ENCODE measurements at places on chromosomes 7 and 10.

- no peak for DNase-seq
Measured at GRCh38 chr10:124614003-124614659, 130.0 kb downstream of the FAM53B start.

GRCh38 chr10:44102726-44103255 lies 282.1 kb downstream of the CXCL12 start:
- DNase-seq = no peak

GRCh38 chr10:71217266-71218045 lies 5.1 kb downstream of the UNC5B start:
- DNase-seq = no peak

DNA sequence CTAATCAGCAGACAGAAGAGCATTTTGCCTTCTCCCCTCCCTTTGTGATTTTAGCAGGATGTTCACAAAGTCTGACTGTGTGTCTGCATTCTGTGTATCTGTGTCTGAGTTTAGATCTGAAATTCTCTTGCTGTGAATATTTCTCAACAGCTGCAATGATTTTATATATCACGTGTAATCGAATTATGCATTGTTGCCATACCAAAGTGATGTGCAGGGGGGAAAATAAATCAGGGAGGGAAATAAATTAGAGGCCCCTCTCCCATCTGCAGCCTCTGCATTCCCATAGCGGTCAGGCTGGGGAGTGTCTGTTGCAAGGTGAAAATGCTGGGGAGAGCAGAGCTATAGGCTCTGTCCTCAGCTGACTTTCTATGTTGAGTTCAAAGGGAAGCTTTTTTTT lies 209.0 kb downstream of the LRMDA start:
- no peak for DNase-seq

GRCh38 chr10:129511758-129512157 lies 44.7 kb downstream of the MGMT start:
- no peak for DNase-seq

GRCh38 chr10:86941991-86942421 lies 15.4 kb downstream of the MMRN2 start:
- no peak for DNase-seq

DNA sequence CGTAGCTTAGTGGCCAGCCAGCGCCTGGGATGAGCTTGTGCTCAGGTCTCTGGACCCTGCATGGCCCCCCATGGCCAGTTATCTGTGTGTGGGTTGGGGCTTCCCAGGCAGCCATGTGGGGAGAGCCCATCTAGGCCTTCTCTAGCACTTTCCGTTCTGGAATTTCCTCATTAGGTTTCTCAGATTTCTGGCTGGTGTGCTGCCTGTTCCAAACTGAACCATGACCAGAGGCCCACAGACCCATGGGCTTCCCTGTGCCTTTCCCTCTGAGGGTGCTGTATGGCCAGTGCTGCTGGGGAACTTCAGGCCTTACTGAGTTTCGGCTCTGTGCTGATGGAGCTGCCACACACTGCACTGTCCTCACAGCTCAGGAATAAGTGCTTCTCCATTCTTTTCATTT lies 50.2 kb downstream of the SHH start:
- no peak for DNase-seq

- no peak for DNase-seq
Measured at GRCh38 chr10:86723009-86723408, 33.4 kb upstream of the BMPR1A start.

DNA sequence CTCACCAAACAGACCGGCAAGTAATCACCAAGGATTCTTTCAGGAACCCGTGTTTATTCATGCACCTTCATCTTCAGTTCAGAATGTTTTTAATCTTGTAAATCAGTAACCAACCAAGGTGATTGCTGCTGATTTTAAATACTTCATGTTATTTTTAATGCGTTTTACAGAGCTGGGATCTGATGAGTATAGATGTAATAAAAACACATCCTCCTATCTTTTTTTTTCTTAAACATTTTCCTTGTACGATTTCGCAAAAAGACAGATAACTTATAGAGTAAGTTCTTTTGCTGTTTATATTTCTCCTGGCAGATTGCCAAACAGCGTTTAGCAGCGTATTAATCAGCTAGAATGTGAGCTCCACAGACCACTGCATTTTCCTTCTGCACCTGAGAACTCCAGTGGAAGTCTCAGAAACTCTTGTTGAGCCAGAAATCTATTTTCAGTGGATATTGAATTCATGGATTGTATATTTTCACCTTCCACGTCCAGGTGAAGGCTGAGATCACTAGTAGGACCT lies 397.8 kb upstream of the NRP1 start:
- no peak for DNase-seq

DNA sequence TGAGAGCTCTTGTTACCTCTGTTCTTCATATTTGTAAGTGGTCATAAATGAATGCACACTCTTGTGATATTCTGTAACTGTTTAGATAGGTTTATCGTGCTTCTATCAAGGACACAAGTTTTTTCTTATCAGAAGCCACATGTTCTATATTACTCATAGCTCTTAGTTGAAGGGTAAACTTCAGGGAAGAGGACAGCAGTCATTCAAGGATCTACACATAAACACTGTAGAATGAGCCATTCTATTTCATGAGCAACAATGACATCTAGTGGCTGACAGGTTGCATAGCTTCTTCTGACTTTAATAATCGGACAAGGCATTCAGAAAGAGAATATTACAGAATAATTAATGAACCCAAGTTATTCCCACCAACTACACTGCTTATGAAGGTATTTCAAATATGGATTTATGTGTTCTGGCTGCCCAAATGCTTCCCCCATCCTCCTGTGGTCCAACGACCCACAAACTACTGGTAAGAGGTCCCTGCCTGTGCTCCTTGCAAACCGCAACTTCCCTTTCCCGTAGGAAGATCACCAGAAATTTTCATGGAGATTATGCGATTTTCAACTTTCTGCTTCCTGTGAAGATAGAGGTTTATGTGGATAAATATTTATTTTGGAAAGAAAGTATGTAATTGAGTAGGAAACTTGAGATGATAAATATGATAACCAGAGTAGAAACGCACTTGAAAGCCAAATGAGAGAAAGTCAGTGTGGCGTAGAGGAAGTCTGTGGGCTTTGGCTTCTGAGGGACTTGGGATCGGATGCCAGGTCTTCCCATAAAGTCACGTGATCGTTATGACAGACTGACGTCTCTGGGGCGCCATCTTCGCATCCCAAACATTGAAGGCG lies 16.8 kb upstream of the ABCB5 start:
- peak; percentile 76 for DNase-seq
